ENCODE measurements at places on chromosomes 6 and 20.

- DNase-seq: no peak
Observed at GRCh38 chr6:45916692-45917091, 99.0 kb downstream of the CLIC5 start.

- DNase-seq: no peak
Observed at GRCh38 chr6:135861189-135861588, 9.7 kb downstream of the PDE7B start.

DNA sequence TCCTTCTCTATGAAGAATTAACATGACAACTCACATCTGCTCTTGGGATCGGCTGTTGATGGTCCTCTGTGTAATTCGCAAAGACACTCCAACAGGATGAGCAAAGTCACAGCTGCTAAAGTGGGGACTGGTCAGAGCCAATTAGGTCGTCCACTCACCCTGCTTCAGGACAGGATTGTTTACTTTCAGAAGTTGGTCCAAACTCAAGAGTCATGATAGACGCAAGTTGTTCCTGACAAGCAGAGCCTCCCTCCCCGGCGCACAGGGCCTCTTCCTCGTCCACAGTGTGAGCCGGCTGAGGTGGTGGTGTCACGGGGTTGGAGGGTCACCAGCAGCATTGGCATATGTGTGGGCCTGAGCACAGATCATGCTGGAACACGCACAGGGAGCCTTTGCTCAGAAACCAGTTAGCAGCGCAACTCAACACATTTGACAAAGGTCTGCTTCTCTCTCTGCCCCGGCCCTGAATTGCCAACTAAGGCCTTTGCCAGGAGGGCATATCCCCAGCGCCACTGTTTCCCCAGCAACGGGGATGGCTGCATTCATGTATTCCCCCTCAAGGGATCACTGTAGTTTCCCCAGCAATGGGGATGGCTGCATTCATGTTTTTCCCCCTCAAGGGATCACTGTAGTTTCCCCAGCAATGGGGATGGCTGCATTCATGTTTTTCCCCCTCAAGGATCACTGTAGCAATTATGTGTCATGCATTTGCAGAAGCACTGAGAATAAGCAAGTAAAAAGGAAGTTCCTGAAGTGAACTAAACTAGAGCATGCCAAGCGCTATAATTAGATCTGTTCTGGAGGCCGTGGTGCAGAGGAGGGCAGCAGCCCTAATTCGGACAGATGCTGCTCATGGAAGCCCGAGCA lies 111.7 kb downstream of the THBS2 start:
- no peak for DNase-seq

- DNase-seq: no peak
Observed at GRCh38 chr20:62202676-62203377, 17.3 kb downstream of the HRH3 start.

DNA sequence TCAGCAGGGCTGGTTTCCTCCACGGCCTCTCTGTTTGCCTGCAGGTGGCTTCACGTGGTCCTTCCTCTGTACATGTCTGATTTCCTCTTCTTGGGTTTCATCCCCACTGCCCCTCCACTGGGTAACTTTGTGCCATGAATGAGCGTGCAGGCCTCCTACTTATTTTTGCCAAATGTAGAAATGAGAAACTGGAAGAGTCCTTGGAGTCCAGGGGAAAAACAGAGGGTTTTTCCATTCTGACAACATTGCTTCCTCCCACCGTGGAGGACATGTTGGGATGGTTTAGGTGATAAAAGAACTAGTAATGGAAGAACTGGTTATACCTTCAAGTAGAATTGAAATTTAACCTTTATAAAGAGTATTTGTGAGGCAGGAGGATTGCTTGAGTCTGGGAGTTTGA lies 699.5 kb downstream of the QKI start:
- no peak for DNase-seq

GRCh38 chr6:37544530-37544929 lies 44.8 kb upstream of the CCDC167 start:
- DNase-seq: no peak

DNA sequence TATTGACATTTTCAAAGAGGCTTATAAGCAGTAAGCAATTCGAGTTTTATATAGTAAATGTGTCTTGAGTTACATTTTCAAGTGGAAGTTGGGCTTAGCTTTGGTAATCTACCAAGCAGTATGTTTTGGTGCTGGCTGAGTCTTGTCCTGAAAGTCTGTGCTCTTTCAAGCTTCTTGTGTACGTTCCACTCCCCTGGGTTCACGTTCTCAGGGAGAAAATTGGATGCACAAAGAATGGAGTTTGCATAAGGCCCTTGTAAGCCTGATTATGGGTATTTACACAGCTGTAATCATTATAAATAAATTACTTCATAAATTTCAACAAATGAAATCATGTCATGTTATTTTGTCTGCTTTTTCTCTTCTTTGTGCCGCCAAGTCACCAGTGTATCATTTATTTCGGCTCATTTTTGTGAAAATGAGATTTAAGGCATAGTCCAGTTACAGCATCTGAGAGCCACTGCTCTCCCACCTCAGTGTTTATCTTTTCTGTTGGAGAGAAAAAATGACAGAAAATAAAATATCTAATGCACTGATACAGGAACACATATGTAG lies 262.5 kb downstream of the BTBD3 start:
- DNase-seq: no peak

- no peak for DNase-seq
Observed at GRCh38 chr6:161079566-161080262, 88.1 kb downstream of the MAP3K4 start.

DNA sequence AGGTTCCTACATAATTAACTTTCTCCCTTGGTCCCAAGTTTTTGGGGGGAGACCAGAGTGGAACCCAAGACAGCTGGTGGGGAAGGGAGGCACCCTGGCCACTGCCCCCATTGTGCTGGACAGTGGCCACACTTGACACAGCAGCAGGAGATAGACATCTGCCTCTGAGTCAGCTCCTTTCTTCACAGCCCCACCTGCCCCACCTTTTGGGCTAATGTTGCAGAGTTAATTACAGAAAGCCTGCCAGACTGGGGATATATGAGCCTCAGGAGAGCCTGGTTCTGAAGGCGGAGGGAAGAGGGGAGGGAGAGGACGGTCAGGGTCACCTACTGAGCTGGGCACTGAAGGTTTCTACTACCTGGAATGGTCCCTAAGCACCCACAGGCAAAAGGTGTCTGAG lies 50.6 kb downstream of the MAFB start:
- no peak for DNase-seq

DNA sequence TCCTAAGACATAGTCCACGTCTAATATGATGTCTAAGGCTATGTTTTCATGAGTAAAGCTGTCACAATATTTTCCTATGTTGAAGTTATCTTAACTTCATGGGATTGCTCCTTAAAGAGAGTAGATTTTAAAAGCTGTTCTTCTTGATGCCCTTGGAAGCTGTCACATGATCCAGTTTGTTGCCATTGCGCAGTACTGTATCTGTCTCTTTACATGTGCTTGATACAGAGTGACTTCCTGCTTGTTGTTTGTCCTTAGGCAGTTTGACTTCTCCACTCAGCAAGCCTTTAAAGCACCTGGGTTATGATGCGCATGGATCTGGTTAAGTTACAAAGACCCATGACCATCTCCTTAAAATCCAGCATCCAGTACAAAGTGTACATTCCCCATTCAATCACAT lies 85.4 kb downstream of the CDYL start:
- no peak for DNase-seq

Measured in activated CD4-positive, CD25-positive, alpha-beta regulatory T cell (primary cell).